ENCODE measurements at places on chromosomes 6 and 20.

DNA sequence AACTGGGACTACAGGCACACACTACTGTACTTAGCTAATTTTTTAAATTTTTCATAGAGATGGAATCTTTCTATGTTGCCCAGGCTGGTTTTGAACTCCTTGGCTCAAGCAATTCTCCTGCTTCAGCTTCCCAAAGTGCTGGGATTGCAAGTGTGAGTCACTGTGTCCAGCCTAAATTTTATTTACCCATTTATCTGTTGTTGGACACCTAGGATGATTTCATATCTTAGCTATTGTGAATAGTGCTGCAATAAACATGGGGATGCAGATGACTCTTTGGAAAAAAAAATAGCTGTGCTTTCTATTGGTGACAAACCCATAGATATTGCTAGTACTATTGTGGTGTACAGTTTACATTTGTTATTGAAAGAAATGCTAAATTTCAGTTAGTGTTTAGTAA lies 19.6 kb upstream of the SYNCRIP start:
- no peak for DNase-seq

GRCh38 chr20:33299111-33299603 lies 16.1 kb downstream of the BPIFB1 start:
- DNase-seq, result peak; percentile 35

DNA sequence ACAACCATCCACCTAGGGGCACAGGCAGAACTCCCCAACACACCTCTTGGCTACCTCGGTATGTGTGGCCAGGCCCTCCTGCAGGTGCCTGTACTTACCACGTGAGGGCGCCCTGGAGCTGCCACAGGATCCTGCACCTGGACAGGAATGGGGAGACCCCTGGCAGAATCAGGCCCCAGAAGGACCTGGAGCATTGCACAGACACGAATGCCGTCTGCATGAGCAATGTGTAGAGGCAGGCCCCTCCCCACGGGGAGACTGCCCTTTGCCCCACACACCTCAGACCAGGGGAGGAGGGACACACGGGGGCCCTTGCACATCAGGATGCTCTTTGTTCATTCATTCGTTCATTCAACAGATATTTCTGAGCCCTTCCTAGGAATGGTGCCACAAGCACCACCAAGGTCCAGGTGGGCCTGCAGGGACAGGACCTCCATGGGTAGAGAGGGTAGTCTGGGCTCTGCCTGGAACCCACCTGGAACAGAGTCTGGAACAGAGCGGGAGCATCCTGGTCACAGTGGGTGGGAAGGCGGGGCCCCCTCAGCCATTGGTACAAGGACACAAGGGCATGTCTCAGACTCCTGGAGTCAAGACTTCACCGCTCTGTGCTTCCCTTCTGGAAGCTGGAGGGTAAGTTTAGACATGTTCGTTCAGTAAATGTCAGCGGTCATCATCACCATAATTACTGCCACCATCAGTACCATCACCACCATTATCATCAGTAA lies 32.3 kb downstream of the YTHDF1 start:
- DNase-seq, result no peak

GRCh38 chr6:39979461-39980328 lies 45.4 kb upstream of the MOCS1 start:
- DNase-seq, result no peak

DNA sequence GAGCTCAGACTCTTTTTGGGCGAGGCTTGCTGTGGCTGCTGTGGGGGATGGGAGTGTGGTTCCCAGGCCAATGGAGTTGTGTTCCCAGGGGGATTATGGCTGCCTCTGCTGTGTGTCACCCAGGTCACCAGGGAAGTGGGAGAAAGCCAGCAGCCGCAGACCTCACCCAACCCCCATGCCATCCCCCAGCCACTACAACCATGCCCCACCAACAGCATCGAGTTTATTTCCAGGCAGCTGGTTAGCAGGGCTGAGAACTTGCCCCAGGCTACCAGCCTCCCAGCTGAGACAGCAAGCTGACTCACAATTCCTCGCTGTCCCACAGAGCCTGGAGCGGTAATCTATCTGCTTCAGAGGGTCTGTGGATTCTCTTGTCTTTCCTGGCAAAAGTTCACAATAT lies 331.7 kb downstream of the FRK start:
- DNase-seq, result no peak

- DNase-seq, result no peak
Measured at GRCh38 chr6:29617782-29618554, 15.0 kb downstream of the GABBR1 start.

GRCh38 chr6:25165800-25166199 lies 113.4 kb upstream of the CARMIL1 start:
- DNase-seq, result no peak

DNA sequence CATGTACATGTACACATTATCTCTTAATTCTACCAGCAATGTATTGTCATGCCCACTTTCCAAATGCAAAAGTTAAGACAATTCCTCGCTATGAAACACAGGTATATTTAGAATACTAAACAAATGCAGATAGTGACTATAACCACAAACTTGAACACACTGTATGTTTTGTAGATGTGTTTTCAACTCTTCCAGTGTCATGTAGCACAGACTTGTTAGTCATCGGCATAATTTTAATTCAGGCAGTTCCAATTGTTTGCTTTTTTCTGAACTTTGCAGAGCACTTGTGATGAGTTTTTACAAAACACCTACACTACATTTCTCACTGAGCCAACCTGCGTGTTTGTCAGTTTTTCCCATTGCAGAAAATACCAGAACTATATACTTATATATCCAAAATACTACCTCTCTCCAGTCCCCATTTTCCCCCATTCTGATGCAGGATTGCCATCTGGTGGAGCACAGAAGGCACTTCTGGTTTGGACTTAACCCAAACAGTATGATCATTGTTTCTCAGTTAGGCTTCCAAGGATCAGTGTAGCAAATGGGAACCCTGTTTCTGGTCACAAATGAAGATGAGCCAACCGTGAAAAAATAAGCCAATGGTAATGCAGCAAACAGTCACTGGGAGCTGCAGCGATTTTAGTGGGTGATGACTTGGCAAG lies 143.4 kb downstream of the ADGRB3 start:
- DNase-seq, result no peak

DNA sequence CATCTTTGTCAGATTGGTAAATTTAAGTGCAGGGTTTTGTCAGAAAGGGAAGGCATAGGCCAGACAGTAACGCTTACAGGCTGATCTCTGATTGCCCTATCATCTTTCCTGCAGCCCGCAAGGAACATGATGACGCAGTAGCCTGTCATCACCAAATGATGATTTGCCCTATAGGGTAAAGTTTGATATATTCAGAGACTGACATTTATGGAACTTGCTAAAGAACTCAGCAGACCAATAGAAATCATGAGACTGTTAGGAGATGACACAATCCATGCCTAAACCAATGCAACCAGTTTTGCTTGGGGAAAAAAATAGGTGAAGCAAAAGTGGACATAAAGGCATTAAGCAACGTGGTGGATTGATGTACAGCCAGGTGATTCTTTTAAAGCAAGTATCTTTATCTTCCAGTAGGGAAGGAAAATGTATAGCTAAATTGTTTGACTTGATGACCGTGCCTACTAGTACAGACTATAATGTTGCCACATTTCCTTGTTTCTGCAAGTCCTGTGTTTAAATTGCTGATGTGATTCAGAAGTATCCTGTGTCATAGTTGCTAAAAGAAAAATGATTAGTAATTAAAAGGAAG lies 2.4 kb downstream of the NUS1 start:
- DNase-seq, result no peak

- DNase-seq, result no peak
Measured at GRCh38 chr20:50366270-50367103, 143.7 kb upstream of the PTPN1 start.

- peak; percentile 44 for DNase-seq
Measured at GRCh38 chr6:28981833-28982475, 23.2 kb downstream of the ZNF311 start.

GRCh38 chr6:124881898-124882578 lies 80.2 kb upstream of the RNF217 start:
- no peak for DNase-seq

- DNase-seq, result no peak
Measured at GRCh38 chr6:21953831-21954801, 342.7 kb downstream of the PRL start.

DNA sequence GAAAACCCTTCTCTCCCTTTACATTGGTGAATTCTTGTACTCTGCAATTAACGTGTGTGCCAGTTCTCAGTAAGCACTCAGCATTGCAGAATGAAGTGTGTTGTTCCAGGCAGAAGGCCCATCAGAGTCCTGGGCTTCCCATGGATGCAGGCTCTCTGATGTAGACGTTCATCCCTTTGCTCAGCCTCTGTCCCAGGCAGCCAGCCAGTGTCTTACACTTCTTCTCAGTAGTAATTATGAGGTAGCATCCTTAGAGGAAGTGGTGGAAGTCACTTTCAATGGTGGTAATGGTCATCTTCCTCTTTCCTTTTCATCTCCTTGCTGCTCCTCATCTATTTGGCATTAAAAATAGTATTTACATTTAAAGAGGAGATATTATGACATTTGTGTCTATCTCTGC lies 66.7 kb upstream of the FYN start:
- no peak for DNase-seq

- no peak for DNase-seq
Measured at GRCh38 chr6:49782725-49783124, 4.4 kb downstream of the PGK2 start.

DNA sequence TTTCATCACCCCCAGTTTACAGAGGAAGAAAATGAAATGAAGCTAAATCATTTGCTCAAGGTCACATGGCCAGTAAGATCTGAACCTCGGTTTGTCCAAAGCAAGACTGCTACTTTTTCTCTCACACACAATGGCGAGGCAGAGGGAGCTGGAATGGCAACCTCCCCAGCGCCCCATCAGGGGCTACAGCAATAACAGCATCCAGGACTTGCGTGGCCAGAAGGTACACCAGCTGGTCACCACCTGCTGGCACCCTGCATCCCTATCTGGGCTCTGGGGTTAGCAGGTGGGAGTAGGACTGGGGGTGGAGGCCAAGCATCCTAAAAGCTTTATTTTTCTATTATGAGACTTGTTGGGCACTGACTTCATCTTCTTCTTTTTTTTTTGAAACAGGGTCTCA lies 41.3 kb downstream of the TTI1 start:
- DNase-seq, result no peak

GRCh38 chr6:135675862-135676261 lies 175.6 kb upstream of the PDE7B start:
- DNase-seq, result no peak

DNA sequence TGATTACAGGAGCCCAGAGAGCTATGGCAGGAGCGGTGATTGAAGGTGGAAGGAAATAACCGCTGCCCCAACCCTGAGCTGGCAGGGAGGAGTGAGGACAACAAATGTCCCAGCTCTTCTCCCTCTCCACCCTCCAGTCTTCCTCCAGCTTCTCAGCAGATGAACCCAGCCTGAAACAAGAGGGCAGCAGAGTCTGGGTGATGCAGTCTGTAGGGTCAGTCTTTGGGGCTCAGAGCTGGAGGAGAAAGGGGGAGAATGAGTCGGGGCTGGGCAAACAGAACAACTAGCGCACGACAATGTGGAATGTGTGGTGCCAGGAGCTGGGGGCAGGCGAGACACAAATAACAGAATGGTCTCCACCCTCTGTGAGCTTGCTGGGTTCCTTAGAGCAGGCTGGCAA lies 4.5 kb upstream of the GUCA1A start:
- no peak for DNase-seq

DNA sequence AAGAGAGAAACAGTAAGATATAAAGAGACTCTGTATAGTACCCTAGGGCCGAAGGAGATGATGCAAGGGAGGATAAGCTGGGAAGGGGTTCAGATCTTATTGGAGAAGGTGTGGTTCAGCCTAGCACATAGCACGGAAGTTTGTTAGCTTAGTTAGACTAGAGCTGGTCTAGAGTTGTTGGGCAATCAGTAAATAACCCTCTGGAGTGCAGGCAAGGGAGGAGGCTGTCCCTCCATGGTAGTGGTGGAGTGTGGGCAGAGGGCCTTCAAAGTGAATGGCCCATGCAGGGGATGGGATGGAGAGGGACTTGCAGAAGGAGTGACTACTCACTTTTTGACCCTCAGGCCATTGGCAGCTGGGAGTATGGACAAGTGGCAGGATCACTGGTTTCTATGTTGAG lies 20.0 kb downstream of the TULP4 start:
- DNase-seq, result no peak

DNA sequence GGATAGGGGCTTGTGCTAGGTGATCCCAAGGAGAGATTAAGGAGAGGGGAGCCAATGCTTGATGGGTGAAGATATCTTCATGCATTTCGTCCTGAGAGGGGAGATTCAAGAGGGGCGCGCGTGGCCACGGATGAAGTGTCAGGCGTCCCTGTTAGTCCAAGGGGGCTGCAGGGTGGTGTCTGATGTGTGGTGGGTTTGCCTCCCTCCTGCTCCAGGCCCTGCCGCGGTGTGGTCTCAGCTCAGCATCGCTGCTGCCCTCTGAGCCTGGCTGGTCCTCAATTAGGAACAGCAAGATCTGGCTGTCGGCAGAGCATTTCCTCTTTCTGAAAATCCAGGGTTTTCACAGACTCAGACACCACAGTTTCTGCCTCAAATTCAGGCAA lies 318.0 kb downstream of the THBS2 start:
- DNase-seq, result no peak

DNA sequence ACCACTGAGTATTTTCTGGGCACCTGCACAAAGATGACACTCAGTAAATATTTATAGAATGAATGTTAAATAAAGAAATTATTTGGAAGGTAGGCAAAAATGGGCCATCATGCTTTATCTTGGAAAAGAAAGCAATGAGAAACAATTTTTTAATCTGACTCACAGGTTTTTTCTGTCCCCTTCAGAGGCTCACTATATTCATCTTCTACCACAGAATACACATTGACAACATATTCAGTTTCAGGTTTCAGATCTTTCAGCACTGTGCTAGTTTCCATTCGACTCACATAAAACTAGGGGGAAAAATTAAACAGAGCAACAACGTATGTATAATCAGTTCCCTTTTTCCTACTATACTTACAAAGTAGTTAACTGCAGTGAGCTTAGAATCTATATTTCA lies 58.3 kb downstream of the COL12A1 start:
- no peak for DNase-seq

DNA sequence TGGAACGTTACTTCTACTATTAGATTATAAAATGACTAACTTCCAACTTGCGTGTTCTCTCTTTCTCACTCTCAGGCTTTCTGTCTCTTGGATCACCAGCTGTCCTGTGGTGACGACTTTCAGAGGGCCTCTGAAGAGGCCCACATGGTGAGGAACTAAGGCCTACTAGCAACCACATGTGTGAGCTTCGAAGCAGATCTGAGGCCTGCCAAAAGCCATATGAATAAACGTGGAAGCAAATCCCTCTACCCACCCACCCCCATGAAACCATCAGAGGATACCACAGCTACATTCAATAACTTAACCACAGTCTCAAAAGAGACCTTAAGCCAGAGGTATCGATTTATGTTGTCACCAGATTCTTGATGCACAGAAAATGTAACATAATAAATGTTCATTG lies 13.5 kb upstream of the BMP5 start:
- no peak for DNase-seq

DNA sequence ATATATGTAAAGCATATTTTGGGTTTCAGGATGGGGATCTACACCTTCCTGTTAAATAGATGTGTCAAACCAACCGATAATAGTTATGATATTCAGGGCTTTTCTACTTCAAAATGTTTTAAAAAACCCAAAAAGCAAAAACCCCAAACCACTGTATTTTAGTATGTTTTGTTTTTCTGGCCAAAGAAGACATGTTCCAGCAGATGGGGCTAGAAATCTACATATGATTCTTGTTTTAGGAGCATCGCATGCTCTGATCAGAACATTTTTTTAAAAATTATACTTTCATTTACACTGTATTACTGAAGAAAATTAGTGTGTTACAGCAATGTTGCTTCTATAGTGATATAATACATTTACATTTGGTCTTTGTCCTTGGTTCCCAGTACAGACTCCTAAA lies 11.0 kb downstream of the RMND1 start:
- no peak for DNase-seq
